ENCODE measurements at places on chromosomes 12 and 14.

GRCh38 chr14:76770521-76771436 is 9.5 kb downstream of the VASH1 start:
- H3K4me1 ChIP-seq, result peaks cover 17% of the 10 kb centered on the region
- no peaks in the 10 kb centered on the region for H3K36me3 ChIP-seq
- DNase-seq, result no peak

GRCh38 chr12:754473-754820 is 2.1 kb downstream of the WNK1 start:
- H3K27me3 ChIP-seq, result no peaks in the 10 kb centered on the region
- H3K4me3 ChIP-seq, result no peak overlapping the region
- DNase-seq, result peak; percentile 9
- H3K4me1 ChIP-seq, result peaks cover 41% of the 10 kb centered on the region
- H3K36me3 ChIP-seq, result peaks cover 28% of the 10 kb centered on the region

DNA sequence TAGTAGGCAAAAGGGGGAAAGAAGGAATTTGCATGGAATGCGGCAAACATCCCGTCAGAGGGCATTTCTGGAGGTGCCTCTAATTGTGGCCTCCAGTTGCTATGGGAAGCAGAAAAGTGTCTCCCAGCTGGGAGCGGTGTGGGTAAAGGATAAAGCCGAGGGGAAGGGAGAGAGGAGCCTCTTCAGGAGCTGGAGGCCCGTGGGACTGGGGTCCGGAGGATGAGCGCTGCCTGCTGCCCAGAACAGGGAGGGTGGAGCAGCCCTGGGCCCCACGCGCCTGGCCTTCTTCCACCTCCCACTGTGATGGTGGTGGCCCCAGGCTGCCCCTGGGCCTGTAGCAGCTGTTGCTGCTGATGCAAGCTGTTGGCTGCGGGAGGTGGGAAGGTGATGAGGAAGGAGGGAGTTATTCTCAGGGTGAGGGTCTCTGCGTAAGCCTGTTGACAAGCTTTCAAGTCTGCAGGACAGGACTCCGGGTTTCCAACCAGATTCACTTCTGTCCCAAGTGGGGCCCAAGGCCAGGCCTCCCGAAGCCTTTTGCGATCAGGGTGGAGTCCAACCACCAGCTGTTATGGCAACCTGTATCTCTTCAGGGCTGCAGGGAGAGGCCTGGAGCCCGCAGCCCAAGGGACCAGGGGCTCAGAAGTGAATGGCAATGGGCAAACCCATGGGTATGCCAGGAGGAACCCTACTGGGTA is 19.1 kb upstream of the PGF start:
- H3K4me1 ChIP-seq, result peaks cover 1% of the 10 kb centered on the region
- no peaks in the 10 kb centered on the region for H3K36me3 ChIP-seq
- H3K27me3 ChIP-seq, result no peaks in the 10 kb centered on the region
- H3K27ac ChIP-seq, result no peak overlapping the region
- no peak for DNase-seq

- no peak for DNase-seq
- no peak within 1 kb of the TSS for H3K4me3 ChIP-seq
- H3K27me3 ChIP-seq, result no peaks in the 10 kb centered on the region
- H3K27ac ChIP-seq, result no peak within 1 kb of the TSS
- H3K4me1 ChIP-seq, result peaks cover 12% of the 10 kb centered on the region
These were observed at the start of gene CLEC4A for GRCh38 chr12:8123124-8123912. Gene CLEC4A (plus strand): TSS chr12:8123617. CDS start chr12:8123879, 262 bp downstream.

DNA sequence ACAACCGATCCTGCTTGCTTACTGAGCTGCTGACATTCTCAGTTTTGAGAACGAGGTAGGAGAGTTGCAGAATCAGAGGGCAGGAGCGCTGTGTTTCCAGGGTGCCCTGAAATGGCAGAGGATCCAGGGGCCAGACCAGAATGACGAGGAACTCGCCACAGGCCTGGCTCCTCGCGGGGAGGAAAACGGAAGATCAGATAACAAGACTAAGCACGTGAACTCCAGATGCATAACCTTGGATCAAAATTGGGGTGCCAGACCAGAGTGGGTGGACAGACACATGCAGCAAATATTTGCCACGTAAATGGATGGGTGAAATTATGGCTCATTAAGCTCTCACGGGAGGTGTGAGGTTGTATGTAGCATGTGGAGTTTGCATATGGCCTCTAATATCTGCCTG is 46.5 kb downstream of the ELK3 start:
- H3K36me3 ChIP-seq, result peaks cover 9% of the 10 kb centered on the region
- peaks cover 60% of the 10 kb centered on the region for H3K4me1 ChIP-seq
- no peak overlapping the region for H3K27ac ChIP-seq
- no peaks in the 10 kb centered on the region for H3K27me3 ChIP-seq
